ENCODE measurements at places on chromosomes 1 and 21.
A peak's percentile ranks its signal among the peaks of the same experiment; 100 is the strongest.

GRCh38 chr1:28208818-28209441, 23.9 kb downstream of the DNAJC8 start:
- DNase-seq: peak; percentile 24

DNA sequence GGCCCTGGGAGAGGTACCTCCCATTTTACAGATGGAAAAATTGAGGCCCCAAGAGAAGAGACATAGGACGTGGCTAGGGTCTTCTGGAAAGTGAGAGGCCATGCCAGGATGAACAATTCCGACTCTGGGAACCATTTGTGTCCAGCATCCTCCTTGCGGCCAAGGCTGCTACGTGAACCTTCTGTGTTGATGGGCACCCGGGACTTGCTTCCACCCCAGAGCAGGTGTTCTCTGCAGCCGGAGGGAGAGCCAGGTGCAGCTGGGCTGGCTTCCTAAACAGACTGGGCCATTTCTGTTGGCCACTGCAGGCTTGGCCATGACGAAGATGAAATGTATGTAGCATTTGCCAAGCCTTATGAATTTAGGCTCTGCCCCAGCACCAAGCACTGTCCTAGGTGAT, 118.9 kb downstream of the PRDM2 start:
- DNase-seq: no peak

GRCh38 chr1:179767177-179767581, 24.1 kb downstream of the FAM163A start:
- no peak for DNase-seq

- no peak for DNase-seq
Measured at GRCh38 chr1:198316546-198317100, 159.8 kb downstream of the NEK7 start.

DNA sequence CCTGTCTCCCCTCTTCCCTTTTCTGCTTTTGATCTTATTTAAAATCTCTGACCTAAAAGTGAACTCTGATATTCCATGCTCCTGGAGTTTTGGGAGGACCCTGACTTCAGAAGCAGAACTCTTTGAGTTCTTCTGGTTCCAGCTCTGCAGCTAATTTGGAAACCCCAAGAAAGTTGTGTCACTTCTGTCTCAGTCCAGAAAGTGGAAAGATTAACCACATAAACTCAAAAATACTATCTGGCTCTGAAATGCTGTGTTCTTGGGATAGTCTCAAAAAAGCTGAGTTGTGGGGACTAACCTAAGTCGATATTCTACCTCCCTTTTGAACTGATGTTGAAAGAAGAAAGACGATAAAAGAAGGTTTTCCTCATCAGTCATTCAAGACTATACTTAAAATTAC, 59.8 kb downstream of the ITPKB start:
- no peak for DNase-seq

DNA sequence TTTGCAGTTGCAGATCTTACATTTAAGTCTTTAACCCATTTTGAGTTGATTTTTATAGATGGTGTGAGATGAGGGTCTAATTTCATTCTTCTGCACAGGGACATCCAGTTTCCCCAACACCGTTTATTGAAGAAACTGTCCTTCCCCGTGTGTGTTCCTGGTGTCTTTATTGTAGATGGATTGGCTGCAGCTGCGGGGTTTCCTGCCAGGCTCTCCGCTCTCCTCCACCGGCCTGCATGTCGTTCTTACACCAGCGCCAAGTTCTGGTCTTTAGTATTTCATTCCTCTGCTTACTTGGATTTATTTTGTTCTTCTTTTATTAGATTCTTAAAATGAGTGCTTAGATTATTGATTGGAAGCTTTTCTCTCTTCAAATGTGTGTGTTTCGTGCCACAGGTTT, 98.9 kb upstream of the COL6A1 start:
- DNase-seq: no peak

DNA sequence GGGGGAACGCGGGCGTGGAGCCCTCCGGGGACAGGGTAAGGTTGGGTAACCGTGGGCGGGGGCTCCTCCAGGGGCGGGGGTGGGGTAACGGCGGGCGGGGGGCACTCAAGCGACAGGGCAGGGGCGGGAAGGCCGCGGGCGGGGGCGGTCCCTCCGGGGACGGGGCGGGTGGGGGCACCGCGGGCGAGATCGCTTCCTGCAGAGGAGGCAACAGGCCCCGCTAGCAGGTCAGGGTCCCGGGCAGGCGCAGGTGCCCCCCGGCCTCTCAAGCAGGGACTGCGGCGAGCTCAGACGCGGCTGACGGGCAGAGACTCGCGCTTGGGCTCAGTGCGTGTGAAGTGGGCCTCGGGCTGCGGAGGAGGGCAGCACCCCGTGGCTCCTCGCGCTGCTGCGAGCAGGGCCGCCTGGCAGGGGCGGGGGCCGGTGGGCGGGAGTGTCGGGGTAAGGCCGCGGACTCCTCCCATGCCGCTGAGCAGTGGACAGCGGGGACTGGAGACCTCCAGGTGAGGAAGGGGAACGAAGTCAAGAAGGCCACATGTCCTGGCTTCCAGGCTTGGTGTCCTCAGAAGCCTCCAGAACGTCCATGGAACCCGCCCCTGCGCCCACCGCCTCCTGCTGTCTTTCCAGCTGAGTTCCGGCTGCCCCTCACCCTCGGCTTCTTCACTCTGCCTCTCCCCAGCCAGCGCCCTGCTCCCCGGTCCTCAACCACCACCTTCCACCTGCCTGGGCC, 627 bp upstream of the GNB1 start:
- DNase-seq: peak; percentile 46

DNA sequence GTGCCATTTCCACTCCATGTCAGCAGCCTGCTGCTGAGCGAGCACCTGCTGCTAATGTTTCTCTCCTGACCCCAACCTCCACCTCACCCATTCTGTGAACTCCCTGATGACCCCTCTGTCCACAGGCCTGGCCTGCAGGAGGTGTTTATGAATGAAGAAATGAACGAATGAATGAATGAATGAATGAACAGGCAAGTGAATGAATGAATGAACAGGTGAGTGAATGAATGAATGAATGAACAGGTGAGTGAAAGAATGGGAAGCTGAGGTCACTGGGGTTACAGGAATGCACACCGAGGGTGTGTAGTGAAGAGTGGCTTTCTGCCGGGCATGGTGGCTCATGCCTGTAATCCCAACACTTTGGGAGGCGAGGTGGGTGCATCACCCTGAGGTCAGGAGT, 173.4 kb downstream of the IGSF21 start:
- DNase-seq: no peak

GRCh38 chr21:42745511-42746239, 92.3 kb downstream of the PDE9A start:
- no peak for DNase-seq

- DNase-seq: no peak
Measured at GRCh38 chr1:110177775-110178174, 27.5 kb downstream of the SLC6A17 start.

- no peak for DNase-seq
Measured at GRCh38 chr1:9888886-9889285, 21.2 kb downstream of the CTNNBIP1 start.

DNA sequence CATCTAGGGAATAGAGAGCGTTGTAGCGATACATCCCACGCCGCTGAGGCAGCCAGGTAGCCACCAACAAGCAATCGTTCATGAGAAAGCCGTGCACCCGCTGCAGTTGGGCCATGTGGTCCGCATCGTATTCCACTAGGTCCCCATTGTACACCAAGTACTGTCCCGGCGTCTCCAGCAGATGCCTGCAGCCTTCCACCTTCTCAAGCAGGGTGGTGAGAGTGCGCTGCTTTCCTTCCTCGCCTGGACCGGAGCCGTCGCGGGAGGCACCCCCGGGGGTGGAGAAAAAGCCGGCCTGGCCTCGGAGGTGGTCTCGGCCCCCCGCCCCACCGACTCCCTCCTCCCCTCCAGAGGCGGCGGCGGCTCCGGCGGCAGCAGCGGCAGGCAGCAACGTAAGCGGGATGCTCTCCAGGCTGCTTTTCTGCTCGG, 595 bp downstream of the EXOC8 start:
- DNase-seq: no peak

DNA sequence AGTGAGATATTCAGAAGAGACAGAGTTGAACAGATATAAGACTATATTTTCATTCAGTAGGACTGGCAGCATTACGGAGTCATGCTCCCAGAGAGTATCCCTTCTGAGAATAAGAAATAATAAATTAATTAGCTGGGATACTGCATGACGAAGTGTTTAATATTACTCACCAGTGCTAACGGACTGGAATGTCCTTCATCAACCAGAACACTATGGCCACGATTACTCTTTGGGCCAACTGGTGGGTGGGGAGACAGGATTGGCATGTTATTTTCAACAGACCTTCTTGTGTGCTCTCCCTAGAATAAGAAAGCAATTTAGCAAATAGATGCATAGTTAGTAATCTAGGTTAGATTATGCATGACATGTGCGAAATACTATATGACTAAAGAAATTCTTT, 32.4 kb downstream of the ERICH3 start:
- no peak for DNase-seq

DNA sequence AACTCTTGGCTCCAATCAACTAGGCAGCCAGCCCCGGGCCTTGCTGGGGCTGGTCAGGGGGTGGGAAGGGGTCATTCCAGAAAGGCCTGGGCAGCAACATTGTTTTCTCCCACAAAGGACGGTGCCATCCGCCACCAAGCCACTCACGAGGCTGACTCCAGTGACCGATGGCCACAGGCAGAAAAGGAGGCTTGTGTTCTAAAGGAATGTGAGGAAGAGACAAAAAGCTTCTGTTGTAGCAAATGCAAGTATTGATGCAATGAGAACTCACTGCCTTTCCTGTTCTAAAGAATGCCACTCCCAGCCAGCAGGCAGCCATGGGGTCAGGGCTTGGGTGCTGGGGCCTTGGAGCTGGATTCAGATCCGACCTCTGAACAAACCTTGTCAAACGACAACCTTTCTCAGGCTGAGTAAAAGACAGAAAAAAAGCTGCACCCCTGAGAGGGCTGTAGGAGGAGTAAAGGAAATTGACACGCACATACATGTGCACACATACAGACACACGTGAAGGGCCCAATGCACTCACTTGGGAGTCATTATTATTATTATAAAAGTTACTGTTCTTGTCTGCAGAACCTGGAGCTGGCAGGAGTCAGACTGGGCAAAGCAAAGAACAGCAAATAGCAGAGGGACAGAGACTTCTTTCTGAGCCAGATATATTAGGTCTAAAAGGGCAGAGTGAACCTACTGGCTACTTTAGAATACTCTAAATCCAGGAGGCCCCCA, 13.9 kb upstream of the PRMT2 start:
- DNase-seq: no peak

GRCh38 chr1:117231748-117232373, 21.1 kb upstream of the VTCN1 start:
- no peak for DNase-seq

GRCh38 chr1:14108356-14109275, 408.6 kb downstream of the PRDM2 start:
- no peak for DNase-seq

DNA sequence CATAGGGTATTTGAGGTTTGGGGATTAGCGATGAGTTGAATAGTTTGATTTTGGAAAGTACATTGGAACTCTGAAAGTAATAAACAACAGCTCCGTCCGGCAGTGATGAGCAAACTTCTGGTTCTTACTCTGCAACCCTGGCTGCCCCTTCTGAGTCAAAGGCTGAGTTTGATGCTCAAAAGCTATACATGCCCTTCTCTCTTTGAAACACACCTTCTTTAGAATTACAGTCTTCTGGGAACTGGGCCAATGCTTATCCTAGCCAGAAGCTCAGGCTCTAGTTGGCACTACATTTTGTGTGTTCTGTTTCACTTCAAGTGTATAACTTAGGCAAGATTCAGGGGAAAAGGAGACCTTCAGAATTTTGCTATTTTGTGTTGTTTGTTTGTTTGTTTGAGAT, 9.3 kb downstream of the AHCYL1 start:
- no peak for DNase-seq

- no peak for DNase-seq
Measured at GRCh38 chr1:19640363-19641316, 3.5 kb upstream of the NBL1 start.

GRCh38 chr1:119132179-119132578, 8.3 kb downstream of the WARS2 start:
- DNase-seq: no peak

GRCh38 chr1:154749078-154749760, 120.9 kb downstream of the KCNN3 start:
- no peak for DNase-seq

GRCh38 chr1:205770618-205771017, 4.7 kb downstream of the RAB29 start:
- DNase-seq: no peak

- peak; percentile 73 for DNase-seq
Measured at GRCh38 chr1:197776351-197777105, 1.2 kb upstream of the DENND1B start.

DNA sequence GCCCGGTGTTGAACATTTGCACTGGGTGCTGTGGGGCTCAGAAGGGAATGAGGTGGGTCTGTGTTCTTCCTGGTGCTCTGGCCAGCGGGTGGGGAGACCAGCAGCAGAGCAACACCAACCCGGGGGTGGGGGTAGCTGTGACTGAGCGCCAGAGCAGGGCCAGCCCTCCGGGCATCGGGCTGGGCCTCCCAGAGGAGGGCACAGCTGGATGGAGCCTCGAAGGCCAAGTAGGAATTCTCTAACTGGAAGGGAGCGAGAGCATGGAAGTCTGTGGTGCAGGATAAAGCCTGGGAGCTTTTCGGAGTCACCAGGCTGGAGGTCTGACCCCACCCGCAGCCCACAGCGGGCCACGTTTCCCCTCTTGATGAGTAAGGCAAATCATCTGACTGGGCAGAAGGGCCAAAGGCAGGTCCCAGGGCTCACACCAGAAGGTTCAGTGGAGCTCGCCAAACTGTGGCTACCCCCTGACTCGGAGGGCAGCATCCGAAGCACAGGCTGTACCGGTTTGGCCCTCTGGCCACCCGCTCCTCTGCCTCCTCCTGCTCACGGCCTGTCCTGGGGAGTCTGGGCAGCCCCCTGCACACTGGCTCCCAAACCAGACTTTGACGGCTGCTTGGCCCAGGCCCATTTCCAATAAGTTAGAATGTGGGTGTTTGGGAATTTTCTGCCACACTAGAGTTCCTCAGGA, 18.8 kb downstream of the SLC1A7 start:
- DNase-seq: no peak

DNA sequence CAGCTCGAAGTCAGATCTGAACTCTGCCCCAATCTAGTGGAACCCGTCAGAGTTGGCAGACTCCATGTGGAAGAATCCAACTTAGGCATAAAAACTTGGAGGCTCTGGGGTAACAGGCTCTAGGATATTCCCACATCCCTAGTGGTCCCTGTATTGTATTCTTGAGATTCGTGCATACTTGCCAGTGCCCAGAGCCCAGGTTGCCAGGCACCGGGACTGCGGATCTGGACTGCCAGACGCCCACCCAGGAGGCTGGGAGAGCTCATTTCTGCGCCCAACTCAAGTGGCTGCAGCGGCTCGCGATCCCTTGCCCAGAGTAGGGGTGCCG, 1.1 kb downstream of the GRIK1 start:
- DNase-seq: no peak

DNA sequence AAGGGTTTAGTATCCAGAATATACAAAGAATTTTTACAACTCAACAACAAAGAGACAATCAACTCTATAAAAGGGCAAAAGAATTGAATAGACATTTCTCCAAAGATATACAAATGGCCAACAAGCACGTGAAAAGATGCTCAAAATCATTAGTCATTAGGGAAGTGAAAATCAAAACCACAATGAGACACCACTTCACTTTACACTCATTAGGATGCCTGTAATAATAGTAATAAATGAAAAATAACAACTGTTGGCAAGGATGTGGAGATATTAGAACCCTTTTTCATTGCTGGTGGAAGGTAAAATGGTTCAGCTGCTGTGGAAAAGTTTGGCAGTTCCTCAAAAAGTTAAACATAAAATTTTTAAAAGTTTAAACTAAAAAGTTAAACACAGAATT, 7.0 kb upstream of the ABCD3 start:
- DNase-seq: no peak

- no peak for DNase-seq
Measured at GRCh38 chr21:44024257-44024656, 12.1 kb downstream of the TRAPPC10 start.

- DNase-seq: no peak
Measured at GRCh38 chr1:87961992-87962391, 633.3 kb downstream of the LMO4 start.
